SW 1271 (cell line): ENCODE measurements at places on chromosomes 2 and 18.

DNA sequence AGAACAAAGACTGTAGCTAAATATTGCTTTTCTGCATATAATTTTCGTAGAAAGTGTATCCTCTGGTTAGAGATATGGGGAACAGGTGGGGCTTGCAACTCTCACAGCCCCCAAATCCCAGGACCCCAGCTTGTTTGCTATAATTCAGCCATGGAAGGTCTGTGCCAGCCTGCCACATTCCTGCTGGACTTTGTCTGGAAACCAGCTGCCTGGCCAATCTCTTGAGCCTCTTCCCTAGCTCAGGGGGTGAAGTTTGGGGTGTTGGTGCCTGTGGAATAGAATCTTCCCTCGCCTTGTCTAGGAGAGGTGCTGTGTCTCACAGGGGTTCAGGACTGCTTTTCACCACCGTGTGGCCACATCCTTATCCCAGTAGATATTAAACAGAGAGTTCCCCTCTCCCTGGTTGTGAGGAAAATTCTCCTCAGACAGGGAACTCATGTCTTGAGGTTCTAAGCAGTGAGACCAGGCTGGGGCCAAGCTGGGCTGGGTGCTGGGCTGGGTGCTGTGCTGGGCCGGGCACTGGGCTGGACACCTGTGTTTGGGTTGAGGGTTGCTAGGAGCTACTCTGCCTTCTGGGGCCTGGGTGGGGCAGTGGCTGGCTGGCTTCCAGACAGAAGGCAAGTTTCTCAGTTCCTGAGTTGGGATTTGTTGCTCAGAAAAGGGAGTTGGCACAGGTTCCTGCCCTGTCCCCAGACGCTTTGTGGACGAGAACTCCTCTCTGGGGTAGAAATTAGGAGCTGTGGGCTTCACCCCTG lies 12.3 kb downstream of the TOGARAM2 start:
- no peak for DNase-seq

GRCh38 chr2:205091411-205091810 lies 546.1 kb downstream of the PARD3B start:
- DNase-seq: no peak

DNA sequence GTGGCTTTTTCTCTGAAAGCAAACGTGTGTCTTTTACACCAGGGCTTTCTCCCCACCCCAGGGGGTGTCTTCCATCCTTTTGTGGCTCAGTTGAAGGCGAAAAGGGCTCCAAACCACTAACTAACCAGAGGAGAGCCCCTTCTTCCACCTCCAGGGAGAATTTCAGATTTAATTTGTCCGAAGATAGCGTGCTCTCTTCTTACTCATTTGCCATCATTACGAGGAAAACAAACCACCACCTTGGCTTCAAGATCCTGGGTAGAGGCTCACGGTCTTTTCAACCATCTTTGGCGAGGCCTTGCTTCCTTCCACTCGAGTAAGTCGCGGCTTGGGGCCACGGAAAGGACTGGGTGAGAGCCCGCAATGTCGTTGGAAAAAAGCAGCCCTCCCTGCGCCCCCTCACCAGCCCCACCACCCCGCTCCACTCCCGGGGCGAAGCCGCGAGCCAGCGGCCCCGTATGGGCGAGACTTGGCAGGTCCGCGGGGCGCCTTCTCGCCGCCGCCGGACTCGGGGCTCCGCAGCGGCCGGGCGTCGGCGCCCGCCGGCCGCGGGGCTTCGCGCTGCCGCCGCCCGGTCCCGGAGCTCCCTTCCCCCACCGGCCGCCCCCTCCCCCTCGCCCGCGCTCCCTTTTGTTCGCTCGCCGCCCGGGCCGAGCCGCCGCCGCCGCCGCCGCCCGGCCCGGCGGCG lies 1.7 kb upstream of the ZNF532 start:
- DNase-seq: peak; percentile 32

- no peak for DNase-seq
Measured at GRCh38 chr2:164967781-164968228, 12.5 kb upstream of the SLC38A11 start.

- no peak for DNase-seq
Measured at GRCh38 chr2:215966951-215967350, 46.4 kb downstream of the MREG start.

- no peak for DNase-seq
Measured at GRCh38 chr2:72008608-72009007, 139.1 kb downstream of the CYP26B1 start.

GRCh38 chr2:196318517-196319377 lies 147.4 kb upstream of the STK17B start:
- no peak for DNase-seq

- no peak for DNase-seq
Measured at GRCh38 chr18:59279722-59280121, 6.5 kb upstream of the RAX start.

DNA sequence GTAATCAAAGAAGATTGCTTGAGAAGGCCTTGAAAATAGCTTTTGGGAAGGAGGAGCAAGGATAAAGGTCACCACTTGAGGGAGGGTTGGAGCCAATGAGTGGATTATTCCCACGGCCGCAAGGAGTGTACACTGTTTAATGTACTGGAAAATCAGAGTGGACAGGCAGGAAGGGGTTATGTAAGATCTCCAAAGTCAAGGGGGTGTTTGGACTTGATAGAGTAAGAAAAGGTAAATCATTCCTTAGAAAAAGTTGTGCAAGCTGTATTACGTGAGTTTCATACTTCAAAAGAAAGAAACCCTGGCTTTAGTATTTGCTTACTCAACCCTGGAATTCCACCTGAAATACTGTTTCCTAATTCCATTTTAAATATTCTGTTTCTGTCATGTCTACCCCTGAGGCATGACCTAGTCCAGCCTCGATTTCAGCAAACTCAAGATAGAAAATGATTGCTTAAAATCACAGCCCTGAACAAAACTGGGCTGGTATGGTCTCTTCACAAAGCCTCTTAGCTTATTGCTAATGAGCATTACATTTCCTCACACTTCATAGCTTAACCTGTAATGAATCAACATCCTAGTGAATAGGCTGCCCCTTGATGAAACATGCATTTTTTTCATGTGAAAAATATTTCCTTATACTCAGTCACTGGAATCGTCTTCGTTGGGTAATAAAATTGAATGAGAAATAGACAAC lies 1.1 kb downstream of the MREG start:
- no peak for DNase-seq

GRCh38 chr18:8603663-8604520 lies 5.3 kb upstream of the RAB12 start:
- no peak for DNase-seq

DNA sequence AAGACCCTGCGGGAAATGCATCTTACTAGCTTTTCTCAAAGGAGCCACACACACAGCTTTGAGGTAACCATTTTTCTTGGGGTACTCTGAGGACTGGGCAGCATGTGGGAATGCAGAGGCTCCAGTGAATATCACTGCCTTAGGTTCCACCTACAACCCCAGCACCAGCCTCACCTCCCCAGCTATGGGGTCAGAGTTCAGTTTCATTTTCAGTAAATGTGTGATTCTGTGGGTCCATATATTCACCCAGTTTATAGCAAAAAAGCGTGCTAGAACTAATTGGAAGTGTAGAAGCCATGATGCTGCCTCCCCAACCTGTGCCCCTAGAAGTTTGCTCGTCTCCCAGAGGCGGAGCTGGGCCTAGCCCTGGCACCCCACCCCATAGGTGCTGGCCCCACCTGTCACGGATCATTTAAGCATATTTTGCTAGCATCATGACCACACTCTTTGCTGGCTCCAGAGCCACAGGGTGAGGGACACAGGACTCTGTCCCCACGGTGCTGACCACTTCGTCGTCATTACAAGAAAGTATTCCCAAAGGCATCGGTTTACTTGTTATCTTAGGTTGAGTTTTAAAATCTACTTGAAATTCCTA lies 57.7 kb downstream of the SH3RF3 start:
- DNase-seq: no peak

DNA sequence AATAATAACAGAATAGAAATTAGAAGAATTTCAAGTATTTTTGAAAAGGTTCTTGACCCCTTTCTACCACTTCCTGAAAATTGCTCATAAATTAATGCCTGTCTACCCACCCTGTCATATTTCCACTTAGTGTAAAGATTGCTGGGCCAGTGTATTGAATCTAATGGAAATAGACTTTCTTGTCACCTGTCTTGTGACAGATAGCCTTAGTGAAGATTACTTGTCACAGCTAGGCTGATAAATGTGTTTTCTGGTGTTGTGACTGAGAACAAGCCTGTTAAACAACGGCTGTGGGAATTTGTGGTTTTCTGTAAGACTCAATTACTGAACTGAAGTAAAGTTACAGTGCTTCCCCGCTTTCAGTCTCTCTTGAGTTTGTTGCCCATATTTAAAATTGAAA lies 37.0 kb downstream of the PIK3C3 start:
- DNase-seq: peak; percentile 11

DNA sequence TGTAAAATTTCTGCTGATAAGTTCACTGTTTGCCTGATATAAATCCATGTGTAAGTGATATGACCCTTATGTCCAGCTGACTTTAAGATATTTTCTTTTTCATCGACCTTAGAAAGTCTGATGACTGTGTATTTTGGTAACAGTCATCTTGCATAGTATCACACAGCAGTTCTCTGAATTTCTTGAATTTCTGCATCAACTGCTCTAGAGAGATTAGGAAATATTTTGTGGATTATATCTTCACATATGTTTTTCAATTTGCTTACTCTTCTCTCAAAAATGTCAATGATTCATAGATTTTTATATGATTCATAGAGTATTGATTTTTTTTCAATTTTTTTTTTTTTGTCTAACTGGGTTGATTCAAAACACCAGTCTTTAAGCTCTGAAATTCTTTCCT lies 945.3 kb downstream of the TRIB2 start:
- DNase-seq: no peak

GRCh38 chr2:12929758-12930157 lies 213.0 kb downstream of the TRIB2 start:
- DNase-seq: no peak

DNA sequence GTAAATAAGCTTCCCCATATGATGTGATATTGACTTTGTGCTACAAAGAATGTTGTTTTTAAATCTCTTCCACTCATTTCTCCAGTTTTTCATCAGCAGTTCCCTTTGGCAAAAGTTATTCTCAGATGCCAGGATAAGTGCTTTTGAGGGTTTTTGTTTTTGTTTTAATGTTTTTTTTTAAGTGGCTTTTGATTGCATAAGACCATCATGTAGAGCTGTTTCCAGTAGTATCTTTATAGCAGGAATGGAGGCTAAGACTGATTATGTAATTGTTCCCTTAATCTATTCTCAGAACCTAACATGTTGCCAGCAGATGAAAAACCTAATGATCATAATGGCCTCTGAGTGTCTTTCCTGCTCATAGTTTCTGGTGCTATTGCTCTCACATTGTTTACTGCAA lies 77.9 kb downstream of the CABLES1 start:
- no peak for DNase-seq

- no peak for DNase-seq
Measured at GRCh38 chr2:160169471-160169870, 30.6 kb downstream of the ITGB6 start.

GRCh38 chr2:240319221-240319854 lies 116.1 kb upstream of the GPC1 start:
- DNase-seq: no peak

- no peak for DNase-seq
Measured at GRCh38 chr2:198004921-198005829, 200.8 kb downstream of the PLCL1 start.

GRCh38 chr2:38602136-38602731 lies 494 bp downstream of the HNRNPLL start:
- no peak for DNase-seq

DNA sequence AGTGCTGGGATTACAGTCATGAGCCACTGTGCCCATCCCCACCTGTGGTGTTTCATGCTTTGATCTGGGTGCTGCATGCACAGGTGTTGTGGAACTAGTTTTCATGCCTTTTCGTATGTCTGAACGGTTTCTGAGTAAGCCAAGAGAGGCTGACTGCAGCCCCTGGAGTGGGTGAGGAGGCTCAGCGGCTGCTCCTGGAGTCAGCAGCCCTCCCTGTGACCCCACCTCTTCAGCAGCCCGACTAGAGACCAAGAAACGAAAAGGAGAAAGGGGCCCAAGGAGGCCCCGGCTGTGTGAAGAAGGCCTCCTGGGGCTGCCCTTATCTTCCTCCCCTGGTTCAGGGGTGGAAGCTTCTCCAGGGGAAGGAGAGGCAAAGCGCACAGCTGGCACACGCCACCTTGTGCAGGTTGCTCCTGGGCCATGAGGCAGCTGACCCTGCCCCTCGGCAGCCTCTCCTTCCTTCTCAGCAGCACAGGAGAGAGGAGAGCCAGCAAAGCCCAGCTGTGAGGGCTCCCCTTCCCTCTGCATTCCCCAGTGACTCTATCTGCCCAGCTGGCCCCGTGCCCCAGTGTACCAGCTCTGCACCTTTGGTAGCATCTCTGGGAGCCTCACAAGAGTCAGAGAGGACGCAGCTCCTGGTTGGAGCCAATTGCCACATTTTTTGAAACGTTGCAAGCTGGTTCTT lies 182.5 kb upstream of the HS6ST1 start:
- DNase-seq: no peak

- no peak for DNase-seq
Measured at GRCh38 chr2:113137827-113138226, 10.4 kb downstream of the IL1RN start.

DNA sequence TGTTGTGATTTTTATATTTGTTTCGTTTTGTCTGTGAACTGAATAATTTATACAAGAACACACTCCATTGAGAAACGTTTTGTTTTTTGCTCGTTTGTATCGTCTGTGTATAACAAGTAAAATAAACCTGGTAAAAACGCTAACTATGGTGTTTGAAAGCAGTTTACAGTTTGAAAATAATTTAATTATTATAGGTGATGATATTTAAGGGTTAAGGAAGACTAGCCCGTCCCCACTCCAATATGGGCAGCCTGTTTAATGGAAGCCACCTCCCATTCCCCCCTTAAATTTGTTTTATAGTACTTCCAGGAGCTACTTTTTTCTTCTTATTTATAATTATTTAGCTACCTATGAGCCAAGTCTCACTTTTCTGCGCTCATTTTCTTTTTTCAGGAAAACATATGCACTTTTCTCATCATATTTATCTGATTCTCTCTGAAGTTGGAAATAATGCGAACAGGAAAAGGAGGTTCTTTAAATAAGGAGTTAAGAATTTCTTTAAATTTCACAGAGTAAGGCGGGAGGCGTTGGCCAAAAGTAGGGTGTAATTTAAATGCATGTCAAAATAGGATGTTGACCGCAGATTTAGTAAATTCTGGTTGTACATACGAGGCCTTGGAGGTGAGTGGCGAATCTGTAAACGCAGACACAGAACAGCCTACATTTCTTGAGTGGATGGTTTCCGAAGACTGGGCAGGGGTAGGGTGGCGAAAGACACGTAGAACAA lies 9.8 kb downstream of the TBR1 start:
- DNase-seq: no peak

- no peak for DNase-seq
Measured at GRCh38 chr18:31203096-31203793, 40.6 kb upstream of the DSC1 start.

- DNase-seq: no peak
Measured at GRCh38 chr2:150339951-150340350, 147.5 kb downstream of the RND3 start.

- no peak for DNase-seq
Measured at GRCh38 chr2:46320141-46320567, 22.9 kb downstream of the EPAS1 start.

DNA sequence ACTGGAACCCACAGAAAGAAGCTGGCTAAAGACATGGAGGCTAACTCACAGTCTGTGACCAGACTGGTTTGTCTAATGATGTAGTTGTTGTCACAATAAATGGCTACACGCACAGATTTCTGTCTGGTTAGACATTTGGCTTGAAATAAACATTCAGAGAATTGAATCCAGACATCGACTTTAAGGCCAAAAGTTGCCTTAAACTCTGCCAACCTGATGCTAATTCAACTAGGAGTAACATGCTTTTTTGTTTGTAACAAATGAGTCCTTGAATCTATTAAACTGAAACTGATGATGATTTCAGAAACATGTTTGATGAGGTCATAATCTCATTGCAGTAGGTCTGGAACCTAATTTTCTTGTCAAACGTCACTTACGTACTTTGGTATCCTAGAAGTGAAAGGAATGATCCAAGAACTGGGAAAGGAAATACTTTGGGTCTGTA lies 123.8 kb downstream of the ERBB4 start:
- no peak for DNase-seq
